ENCODE measurements at places on chromosomes 4 and X. TPM values are rescaled to one million over a fixed set of nuclear protein-coding genes. Genes with fewer than 3 reads are reported as not detected.

Gene MAGIX
- 2.4 TPM for total RNA-seq

Gene PCYT1B
- 29.8 TPM for total RNA-seq

Gene WNK3
- total RNA-seq = 71.3 TPM

GRCh38 chr4:124790471-124790870 lies 77.9 kb upstream of the ANKRD50 start:
- DNase-seq = no peak

GRCh38 chr4:48409203-48409602 lies 67.9 kb downstream of the SLAIN2 start:
- no peak for DNase-seq

All from frontal cortex (tissue), 4 donors.